Colonic mucosa (tissue), 4 donors: ENCODE measurements at places on chromosomes 12 and 14. TPM values are rescaled to one million over a fixed set of nuclear protein-coding genes. Genes with fewer than 3 reads are reported as not detected.

- H3K4me1 ChIP-seq: no peaks in the 10 kb centered on the region
- H3K27ac ChIP-seq: no peak overlapping the region
Measured at GRCh38 chr14:94992046-94992445, 165.3 kb downstream of the DICER1 start.

DNA sequence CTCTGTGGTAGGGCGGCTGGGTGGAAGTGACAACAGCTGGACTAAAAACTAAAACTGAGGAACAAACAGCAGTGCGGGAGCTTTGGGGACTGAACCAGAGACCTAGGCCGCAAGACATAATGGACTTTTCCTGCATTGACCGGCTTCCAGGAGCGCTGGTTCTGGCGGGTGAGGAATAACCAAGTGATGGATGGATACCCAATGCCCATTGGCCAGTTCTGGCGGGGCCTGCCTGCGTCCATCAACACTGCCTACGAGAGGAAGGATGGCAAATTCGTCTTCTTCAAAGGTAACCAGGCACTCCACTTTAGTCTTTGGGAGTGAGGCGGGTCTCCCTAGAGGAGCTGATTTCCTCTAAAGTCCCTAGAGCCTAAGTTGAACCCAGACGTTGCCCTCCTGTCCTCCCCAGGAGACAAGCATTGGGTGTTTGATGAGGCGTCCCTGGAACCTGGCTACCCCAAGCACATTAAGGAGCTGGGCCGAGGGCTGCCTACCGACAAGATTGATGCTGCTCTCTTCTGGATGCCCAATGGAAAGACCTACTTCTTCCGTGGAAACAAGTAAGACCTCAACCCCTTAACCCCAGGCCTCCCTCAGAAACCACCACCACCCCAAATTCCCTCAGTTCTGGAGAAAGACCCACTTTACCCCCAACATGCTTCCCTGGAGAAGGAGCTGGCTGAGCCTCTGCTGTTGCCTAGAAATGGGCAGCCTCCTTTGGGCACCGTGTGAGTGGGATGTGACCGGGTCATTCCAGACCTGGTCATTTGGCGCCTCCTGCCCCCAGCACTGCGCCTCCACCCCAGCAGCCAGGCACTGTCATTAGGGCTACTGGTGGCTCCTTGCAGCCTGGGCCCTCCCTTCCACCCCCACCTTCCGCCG, 8.1 kb downstream of the MMP14 start:
- DNase-seq: no peak
- H3K36me3 ChIP-seq: peaks cover 18% of the 10 kb centered on the region
- no peak overlapping the region for H3K4me3 ChIP-seq
- H3K4me1 ChIP-seq: peaks cover 4% of the 10 kb centered on the region

DNA sequence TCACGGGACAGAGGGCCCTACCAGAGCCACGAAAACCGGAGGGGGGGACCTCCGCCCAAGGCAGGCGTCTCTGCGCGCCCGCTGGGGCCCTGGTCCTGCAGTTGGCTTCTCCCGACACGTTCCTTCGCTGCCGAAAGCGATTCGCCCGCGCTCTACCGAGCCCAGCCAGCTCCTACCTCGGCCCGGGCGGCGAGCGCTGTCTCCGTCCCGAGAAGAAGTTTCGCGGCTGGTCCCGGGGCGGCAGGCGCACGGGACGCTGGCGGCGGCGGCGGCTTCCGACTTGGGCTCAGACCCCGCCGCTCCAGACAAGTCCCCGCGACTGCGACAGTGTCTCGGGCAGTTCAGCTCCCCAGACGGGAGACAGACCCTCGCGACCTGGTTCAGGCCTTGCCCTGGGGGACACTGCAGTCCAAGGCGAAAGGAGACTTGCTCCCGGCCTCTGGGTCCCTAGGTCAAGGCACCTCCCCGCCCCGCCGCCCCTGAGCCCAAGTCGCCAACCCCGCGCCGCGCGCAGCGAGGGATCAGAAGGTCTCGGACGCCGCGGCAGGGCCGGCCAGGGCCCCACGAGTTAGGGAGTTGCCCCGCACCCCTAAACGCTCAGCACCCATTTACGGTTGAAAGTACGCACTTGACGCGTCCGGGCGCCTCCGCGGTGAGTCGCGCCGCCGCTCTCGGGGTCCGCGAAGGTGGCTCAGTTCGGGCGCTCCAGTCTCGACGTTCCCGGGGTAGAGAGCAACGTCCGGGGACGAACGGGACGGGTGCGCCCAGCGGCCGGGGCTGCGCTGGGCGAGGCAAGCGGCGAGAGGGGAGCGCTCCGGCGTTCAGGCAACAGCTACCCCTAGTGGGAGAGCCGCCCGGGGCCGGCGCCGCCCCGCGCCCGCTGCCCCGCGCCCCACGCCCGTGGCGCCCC, 1.4 kb upstream of the DIO3 start:
- H3K27me3 ChIP-seq: peaks cover 49% of the 10 kb centered on the region
- no peak overlapping the region for H3K27ac ChIP-seq
- H3K4me1 ChIP-seq: no peaks in the 10 kb centered on the region
- H3K36me3 ChIP-seq: no peaks in the 10 kb centered on the region
- no peak for DNase-seq

- no peaks in the 10 kb centered on the region for H3K27me3 ChIP-seq
- no peak overlapping the region for H3K4me3 ChIP-seq
- DNase-seq: no peak
- H3K27ac ChIP-seq: no peak overlapping the region
- no peaks in the 10 kb centered on the region for H3K4me1 ChIP-seq
Measured at GRCh38 chr12:99170037-99170436, 477.5 kb upstream of the GARIN6 start.

DNA sequence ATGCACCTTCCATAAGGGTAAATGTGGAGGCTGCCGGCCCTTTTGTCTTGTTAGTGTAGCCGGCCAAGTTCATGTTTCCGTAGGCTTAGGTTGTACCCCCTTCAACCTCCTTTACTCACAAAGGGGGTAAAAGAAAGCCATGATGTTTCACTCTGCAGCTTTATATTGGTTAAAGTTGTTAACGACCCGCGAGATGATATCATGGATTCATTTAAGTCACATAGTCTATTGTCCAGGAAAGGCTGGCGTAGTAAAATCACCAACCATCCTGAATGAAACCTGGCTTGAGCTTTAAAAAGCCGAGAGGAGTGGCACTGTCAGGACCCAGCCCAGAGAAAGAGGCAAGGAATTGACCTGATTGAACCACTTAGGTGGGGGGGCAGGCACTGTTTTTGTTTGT, 1.3 kb downstream of the UNG start:
- peak overlapping the region; percentile 96 for H3K27ac ChIP-seq
- H3K36me3 ChIP-seq: no peaks in the 10 kb centered on the region
- H3K4me3 ChIP-seq: peak overlapping the region; percentile 98
- H3K4me1 ChIP-seq: peaks cover 8% of the 10 kb centered on the region

- H3K36me3 ChIP-seq: no peaks in the 10 kb centered on the region
- peaks cover 16% of the 10 kb centered on the region for H3K4me1 ChIP-seq
- no peak for DNase-seq
- H3K4me3 ChIP-seq: no peak overlapping the region
- H3K27me3 ChIP-seq: no peaks in the 10 kb centered on the region
Measured at GRCh38 chr14:64500088-64500487, 3.5 kb downstream of the ZBTB25 start.

DNA sequence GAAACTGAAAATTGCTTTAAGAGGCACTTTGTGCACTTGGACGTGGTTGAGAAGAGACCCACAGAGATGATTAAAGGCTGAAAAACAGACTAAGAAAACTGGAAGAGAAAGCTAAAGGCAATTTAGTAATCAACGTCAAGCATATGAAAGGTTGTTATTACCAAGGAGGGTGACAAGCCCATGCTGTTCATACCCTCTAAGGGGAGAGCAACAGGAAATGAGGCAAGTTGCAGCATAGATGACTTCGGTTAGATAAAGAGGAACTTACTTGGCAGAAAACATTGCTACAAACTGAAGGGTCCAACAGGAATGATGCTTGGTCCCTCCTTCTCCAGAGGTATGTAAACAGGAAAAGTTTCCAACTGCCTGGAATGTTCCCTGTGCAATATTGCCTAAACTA, 107.8 kb downstream of the DUSP6 start:
- H3K4me3 ChIP-seq: no peak overlapping the region
- H3K36me3 ChIP-seq: no peaks in the 10 kb centered on the region
- peak overlapping the region; percentile 12 for H3K27ac ChIP-seq
- DNase-seq: no peak
- no peaks in the 10 kb centered on the region for H3K27me3 ChIP-seq

DNA sequence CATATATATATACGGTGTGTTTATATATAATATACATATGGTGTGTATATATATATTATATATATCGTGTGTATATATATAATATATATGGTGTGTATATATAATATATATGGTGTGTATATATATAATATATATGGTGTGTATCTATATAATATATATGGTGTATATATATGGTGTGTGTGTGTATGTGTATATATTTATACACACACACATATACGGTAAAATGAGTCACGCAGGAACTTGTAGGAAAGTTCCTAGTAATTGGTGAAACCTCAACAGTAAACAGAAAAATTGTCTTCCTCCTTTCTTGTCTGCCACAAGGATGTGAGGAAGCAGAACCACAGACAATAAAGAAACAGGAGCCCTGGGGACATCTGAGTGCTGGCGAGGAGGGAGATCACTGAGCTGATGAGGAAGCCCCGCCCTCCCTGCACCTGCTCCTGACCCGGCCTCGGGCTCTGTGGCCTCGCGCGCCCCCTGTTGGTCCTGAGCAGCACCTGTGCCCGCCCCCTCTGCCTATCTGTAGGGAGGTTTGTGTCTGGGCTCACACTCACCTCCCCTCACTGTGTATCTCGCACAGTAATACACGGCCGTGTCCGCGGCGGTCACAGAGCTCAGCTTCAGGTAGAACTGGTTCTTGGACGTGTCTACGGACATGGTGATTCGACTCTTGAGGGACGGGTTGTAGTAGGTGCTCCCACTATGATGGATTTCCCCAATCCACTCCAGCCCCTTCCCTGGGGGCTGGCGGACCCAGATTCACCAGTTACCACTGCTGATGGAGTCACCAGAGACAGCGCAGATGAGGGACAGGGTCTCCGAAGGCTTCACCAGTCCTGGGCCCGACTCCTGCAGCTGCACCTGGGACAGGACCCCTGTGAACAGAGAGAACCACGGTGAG, 1079.4 kb downstream of the TMEM121 start:
- no peak overlapping the region for H3K27ac ChIP-seq
- H3K4me1 ChIP-seq: no peaks in the 10 kb centered on the region
- no peaks in the 10 kb centered on the region for H3K27me3 ChIP-seq
- DNase-seq: peak; percentile 47
- H3K4me3 ChIP-seq: no peak overlapping the region

DNA sequence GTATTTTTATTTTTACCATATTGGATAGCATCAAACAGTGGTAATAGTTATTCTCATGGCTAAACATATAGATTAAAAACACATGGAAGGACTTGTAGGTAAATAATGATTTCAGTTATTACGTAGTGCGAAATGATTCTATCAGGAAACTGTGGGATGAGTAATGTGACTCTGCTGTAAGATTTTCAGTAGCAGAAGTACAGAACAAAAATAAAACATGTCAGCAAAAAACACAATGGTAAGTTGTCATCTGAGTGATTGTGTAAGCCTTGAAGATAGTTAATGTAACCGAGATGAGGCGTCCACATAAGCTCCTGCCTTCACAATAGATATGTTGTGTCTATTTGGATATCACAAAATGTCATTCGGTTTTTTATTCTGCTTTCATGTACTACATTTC, 99.8 kb downstream of the BORCS5 start:
- H3K27ac ChIP-seq: no peak overlapping the region
- no peaks in the 10 kb centered on the region for H3K27me3 ChIP-seq

DNA sequence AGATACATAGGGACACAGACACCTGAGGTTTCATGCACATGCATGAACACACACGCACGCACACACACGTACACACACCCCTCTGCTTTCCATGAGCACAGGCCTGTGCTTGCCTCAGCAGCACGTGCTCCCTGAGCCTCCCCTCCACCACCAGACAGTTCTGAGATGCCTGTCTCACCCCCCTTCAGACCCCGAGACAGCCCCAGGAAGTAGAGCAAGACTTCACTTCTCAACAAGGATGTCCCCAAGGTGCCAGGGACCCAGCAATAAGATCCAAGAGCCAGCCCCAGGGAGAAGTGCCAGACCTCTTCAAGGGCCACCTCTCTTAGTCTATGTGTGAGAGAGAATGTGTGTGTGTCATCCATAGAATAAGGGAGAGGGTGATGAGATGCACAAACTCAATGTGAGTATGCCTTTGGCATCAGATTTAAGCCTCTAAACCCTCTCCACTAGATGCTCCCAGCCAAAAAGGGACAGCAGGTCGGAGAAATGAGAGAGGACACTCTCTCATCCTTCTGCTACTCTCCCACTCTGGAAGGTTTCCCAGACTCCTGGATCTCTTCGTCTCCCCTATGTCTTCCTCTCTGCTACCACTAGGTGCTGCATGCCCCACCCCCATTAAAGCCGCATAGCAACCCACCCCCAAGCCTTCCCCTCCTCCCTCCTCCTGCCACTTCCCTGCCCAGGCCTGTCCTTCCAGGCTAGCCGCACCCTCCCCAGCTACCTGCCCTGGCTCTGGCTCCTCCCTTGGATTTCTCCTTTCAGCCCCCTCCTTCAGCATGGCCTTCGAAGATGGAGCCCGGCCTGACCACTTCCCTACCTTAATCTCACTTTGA, 7.7 kb downstream of the RARG start:
- H3K36me3 ChIP-seq: no peaks in the 10 kb centered on the region
- H3K27ac ChIP-seq: peak overlapping the region; percentile 37
- DNase-seq: peak; percentile 55
- H3K27me3 ChIP-seq: no peaks in the 10 kb centered on the region
- H3K4me3 ChIP-seq: no peak overlapping the region

GRCh38 chr12:33555128-33555527, 115.5 kb upstream of the SYT10 start:
- no peaks in the 10 kb centered on the region for H3K36me3 ChIP-seq
- no peak overlapping the region for H3K27ac ChIP-seq
- DNase-seq: no peak
- no peaks in the 10 kb centered on the region for H3K27me3 ChIP-seq
- H3K4me3 ChIP-seq: no peak overlapping the region

DNA sequence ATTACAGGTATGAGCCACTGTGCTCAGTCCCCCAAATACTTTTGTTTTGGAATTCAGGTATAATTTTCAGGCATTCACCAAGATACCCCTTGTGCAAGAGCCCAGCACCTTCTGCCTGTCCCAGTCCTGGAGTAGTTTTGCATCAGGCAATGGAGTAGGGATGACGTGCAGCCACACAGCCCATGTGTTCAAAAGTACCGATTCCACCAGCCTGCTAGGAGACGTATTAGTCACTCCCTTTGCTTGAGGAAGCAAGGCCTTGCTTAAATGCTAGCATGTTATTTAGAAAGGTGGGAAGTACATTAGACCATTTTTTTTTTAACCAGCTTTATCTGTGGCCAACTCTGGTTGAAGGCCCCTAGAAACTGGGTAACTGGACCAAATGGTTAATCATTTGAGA, 15.0 kb upstream of the GALNT16 start:
- no peak overlapping the region for H3K27ac ChIP-seq
- H3K36me3 ChIP-seq: no peaks in the 10 kb centered on the region
- no peak for DNase-seq
- no peaks in the 10 kb centered on the region for H3K4me1 ChIP-seq
- no peak overlapping the region for H3K4me3 ChIP-seq

- no peaks in the 10 kb centered on the region for H3K4me1 ChIP-seq
- H3K27me3 ChIP-seq: no peaks in the 10 kb centered on the region
- no peak overlapping the region for H3K27ac ChIP-seq
Measured at GRCh38 chr14:74638066-74638465, 26.0 kb upstream of the LTBP2 start.

Gene LYZ
- 20.6 TPM for total RNA-seq

Gene VRK1
- total RNA-seq: 13.0 TPM
